Occipital lobe (tissue), 3 donors: ENCODE measurements at places on chromosomes 13 and 19.

- DNase-seq = no peak
Observed at GRCh38 chr13:40113643-40114304, 458.3 kb downstream of the COG6 start.

- DNase-seq = peak; percentile 24
Observed at GRCh38 chr13:110561344-110562035, at the start of gene RAB20. RAB20 (minus strand) TSS chr13:110561722; CDS start chr13:110561519, 203 bp downstream.

GRCh38 chr13:45521297-45521696, 56.6 kb downstream of the COG3 start:
- no peak for DNase-seq

DNA sequence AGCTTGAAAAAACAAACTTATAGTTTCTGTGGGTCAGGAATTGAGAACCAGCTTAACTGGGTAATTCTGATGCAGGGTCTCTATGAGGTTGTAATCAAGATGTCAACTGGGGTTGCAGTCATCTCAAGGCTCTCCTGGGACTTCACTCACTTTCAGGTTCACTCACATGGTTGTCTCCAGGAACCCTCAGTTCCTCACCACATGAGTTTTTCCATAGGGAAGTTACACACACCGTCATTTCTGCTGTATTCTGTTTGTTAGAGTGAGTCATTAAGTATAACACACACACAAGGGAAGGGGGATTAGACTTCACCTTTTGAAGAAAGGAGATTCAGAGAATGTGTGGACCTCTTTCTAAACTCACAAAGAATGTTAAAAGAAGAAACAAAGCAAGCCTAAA, 34.9 kb upstream of the MLNR start:
- no peak for DNase-seq

GRCh38 chr19:50741179-50741933, 18.2 kb downstream of the CLEC11A start:
- no peak for DNase-seq

GRCh38 chr13:24270639-24271141, 38.7 kb upstream of the C1QTNF9 start:
- peak; percentile 66 for DNase-seq

- DNase-seq = no peak
Observed at GRCh38 chr13:68927387-68928026, 1180.1 kb upstream of the ATXN8OS start.
